ENCODE measurements at places on chromosomes 3 and 15.

GRCh38 chr15:28987337-28987736 is 101.6 kb downstream of the APBA2 start:
- DNase-seq, result no peak

DNA sequence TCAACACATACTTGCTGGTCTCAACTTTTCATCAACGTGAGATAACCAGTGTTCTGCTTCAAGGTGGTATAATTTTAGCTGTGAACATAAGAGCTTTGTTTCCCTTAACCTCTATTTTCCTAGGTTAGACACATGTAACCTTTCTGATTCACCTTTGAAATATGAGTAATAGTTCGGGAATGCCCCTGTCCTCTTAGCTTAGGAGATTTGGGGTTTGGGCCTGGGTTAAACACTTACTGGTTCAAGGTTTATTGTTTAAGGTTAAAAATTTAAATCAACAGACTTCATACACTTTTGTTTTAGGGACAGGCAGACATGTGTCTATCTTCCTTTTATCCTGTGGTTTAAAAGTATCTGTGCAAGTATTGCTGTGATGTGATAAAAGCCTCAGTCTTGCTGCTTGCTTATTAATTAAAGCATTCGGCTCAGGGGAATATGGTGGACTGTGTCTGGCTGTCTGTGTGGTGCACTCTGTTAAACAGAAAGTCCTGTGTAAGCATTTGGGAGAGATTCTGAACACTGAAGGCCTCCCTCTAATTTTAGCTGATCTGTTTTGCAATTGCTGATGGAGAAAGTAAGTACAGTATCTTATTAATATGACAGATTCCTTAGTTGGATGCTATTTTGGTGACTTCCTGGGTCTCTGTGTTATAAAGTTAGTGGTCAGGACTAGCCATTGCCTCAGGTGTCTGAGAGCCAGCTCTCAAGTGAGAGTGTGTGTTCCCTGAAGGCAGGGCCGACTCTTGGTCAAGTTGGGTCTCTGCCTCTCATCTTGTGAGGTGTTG is 81.8 kb downstream of the USP13 start:
- no peak for DNase-seq

DNA sequence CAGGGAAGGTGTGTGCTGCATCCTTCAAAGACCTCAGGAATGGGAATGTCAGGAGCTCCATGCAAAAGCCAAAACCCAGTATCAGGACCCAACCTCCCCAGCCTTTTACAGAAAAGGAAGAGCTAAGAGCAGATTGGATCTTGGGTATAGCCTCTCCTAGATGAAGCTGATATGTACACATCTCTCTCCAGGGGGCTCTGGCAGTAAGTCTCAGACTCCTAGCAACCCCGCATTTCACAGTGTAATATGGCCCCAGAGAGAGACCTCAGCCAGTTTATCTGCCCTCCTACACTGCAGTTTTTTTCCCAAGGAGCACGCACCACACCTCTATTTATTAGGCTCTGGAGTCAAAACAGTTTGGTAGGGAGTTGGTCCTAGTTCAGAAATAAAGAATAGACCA is 88.2 kb downstream of the RBPMS2 start:
- no peak for DNase-seq

DNA sequence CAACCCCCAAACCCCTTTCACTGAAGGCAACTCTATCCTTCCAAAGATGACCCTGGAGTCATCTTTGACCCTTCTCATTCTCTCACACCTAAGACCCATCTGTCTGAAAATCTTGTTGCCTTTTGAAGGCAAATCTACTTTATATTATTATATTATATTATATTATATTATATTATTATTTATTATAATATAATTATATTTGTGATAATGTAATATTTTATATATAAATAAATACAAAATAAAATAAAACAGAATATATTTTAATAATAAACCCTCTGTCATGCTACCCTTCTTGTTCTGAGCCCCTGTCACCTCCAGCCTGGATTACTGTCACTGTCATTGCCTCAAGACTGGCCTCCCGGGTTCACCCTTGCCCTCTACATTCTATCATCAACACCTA is 5.0 kb upstream of the PROK2 start:
- DNase-seq, result no peak

DNA sequence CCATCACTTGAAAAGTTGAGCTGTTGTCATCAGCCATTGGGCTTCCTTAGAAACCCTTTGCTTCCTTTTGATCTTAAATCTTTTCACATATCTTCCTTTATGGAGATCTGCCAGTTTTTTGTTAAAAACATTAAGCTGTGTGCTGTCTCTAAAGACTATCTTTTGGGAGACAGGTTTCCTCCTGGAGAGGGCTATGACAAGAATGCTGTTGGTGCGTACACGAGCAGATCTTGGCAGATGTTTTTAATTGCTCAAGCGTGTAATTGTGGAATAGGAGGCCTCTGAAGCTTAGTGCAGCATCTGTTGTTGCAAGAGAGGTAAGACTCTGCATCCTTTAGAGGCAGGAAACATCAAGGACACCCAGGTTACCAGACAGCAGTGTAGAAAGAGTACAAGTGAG is 56.8 kb downstream of the PHLDB2 start:
- DNase-seq, result no peak

DNA sequence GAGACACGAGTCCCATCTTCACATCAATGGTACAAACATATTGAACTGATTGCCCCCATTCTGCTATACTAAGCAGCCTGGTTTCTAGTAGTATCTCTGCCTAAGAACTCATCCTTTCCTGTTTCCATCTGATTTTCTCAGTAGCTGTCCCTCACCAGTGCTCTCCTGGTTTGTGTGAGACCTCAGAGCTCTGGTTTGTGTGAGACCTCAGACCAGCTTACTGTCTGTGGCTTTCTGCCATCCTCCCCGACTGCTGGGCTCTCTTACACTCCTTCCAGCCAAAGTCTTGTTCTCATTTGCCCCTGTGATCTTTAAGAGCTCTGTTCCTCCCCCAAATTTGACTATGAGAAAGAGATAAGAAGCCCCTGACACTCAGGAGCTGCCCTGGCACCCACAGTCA is 41.1 kb upstream of the NEDD4 start:
- no peak for DNase-seq

GRCh38 chr15:63203451-63204090 is 14.2 kb downstream of the RAB8B start:
- no peak for DNase-seq

Data from stimulated activated CD4-positive, alpha-beta T cell treated with anti-CD3 and anti-CD28 coated beads, Interleukin-12 subunit alpha, Interleukin-12 subunit beta, amount 100 ng/mL, for 24 hours (primary cell).